Activated CD4-positive, alpha-beta T cell treated with anti-CD3 and anti-CD28 coated beads for 48 hours (primary cell): ENCODE measurements at places on chromosomes 3 and 15.

GRCh38 chr15:44788748-44789147, 52.4 kb downstream of the TRIM69 start:
- DNase-seq = peak; percentile 71

DNA sequence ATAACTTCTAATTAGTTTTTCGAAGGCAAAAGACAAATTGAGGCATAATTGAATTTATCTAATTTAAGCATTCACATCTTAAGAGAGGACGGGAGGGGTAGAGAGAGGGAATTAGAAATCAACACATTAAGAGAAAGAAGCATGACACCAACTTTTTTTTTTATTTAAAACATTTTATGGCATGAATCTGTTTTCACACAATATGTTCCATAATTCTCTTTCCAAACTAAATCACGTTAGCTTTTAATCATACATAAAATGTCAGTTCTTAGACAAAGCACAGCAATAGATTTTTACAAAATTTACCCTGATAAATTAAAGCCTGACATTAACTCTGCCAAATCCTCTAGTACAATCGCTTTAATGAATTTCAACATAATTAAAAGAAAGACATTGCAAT, 600.8 kb upstream of the ROBO1 start:
- no peak for DNase-seq

GRCh38 chr3:25775936-25776335, 7.3 kb downstream of the NGLY1 start:
- DNase-seq = no peak

DNA sequence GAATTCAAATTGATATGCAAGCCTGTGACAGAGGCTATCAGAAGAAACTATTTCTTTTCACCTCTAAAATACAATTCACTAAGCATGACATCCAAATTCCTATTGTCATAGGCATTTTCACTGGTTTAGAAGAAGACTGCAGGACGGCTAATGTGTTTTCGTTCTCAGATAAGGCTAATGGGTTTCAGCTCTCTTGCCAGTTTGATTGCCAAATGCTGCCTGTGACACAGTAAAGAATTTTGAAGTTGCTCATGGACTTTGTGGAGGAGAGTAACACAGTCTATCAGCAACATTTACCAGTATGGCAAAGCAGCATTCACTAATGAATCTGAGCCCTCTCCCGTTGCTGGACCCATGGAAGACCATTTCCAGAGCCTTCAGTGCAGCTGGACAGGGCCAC, 948.1 kb downstream of the FHIT start:
- no peak for DNase-seq

DNA sequence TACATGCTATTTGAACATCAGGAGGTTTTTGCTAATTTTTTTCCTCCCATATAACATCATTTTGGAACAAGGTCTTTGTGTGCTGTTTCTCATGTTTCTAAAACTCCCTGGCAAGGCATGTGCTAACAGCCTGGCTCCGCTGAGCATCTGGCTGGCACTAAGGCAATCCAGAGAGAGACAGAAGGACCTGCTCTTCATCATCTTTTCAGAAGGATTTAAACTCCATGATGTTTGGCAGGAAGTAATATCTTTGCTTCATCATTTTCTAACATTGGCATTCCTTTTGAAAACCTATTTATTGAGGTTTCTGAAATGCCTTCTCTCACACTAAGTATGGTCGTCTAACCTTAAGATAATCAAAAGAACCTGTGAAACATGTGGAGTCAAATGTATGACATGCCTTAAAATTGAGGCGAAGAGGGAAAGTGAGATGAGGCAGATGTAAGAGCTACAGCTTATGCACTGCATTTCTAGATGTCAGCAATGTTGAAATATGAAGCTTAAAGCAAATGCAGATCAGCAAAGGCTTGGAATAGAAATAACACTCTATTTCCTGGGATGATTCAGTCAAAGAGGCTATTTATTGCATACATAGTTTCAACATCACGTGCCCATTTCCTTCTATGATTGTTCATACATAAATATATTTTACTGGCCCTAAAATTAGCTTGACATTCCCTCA, 592.0 kb downstream of the ZNF385D start:
- DNase-seq = no peak

GRCh38 chr3:144763878-144764454, 792.3 kb downstream of the DIPK2A start:
- DNase-seq = no peak

DNA sequence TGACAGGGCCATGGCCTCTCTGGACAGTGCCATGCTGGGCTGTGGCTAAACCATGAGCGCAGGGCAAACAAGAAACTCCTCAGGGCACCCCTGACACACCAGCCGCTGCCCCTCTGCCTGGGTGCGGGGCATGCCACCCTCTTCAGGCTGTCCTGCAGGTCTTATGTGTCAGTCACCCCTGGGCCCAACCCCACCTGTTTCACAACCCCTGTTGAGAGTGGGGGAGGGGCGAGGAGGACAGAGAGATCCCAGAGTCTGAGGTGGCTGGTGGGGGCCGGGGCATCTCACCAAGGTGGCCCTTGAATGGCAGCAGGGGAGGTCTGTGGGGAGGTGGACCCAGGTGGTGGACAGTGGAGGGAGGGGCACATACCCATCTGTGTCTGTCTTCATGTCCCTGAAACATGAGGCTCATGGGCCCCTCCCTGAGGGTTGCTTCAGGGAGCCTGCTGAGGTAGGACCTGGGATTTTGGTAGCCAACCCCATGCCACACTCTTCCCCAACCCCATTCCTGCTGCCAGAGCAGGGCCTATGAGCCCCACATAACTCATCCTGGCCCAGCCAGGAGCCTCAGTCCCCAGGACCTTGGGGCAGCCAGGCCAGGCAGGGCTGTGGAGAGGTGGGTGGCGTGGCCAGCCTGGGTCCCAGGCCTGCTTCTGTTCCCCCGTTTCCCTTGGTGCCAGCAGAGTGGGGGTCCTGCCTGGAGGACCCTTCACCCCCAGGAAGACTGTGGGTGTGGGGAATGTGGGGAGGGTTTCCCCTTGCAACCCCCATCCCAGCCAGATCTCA, 1.7 kb upstream of the STAB1 start:
- DNase-seq = no peak

GRCh38 chr3:116569611-116570010, 124.3 kb upstream of the LSAMP start:
- no peak for DNase-seq

- no peak for DNase-seq
Observed at GRCh38 chr15:32119286-32119685, 89.0 kb downstream of the CHRNA7 start.

- no peak for DNase-seq
Observed at GRCh38 chr3:94172695-94173310, 109.9 kb downstream of the NSUN3 start.

DNA sequence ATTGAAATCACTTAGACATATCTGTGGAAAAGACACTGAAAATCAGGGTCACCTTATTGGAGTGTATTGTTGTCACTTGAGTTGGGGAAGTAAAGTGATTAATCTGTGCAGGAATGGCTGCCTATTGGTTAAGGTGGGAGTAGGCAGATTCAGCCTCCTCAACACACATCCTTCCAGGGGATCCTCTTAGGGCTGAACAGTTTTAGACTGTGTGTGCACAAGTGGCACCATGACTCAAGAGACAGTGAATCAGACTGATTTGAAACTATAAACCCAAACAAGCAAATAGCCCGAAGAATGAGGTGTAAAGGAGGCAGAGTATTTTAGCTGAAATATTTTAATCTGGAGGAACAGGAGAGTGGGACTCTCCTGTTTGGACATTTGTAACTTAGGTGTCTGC, 4.9 kb downstream of the ABHD17C start:
- DNase-seq = no peak

GRCh38 chr3:64078966-64079365, 55.7 kb upstream of the PSMD6 start:
- no peak for DNase-seq

DNA sequence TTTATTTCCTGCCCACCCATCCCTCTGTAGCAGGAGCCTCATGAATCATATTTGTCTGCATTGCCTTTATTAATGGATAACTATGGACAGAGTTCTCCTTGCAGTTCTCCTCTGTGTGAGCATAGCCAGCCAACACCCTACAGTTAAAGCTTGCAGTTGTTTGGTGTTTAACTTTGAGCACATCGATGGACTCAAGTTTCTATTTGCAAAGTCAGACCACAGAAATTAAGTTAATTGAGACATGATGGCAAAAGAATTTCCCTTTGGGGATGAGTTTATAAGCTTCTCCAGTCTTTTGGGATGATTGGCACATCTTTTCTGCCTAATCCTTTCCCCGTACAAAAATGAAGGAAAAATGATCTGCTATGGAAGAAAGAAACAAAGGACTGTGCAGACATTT, 398.9 kb upstream of the THBS1 start:
- DNase-seq = no peak

DNA sequence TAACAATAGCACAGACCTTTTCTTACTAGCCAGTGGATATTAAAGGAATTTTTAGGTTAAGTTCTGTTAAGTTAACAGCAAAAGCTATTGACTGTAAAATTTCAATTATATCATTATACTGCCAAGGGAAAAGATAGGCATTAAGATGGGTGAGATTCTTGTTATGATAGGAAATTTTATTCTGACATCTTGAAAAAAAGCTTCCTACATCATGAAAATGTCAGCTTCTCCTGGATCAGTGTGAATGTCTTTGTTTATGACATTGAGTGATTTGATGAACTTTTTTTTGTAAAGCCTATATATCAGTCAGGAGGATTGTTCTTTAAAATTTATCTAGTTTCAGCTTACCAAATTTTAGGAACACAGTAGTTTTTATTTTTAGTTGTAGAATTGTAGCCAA, 47.4 kb upstream of the SLITRK3 start:
- no peak for DNase-seq

GRCh38 chr3:191912616-191913204, 451.7 kb downstream of the PYDC2 start:
- DNase-seq = no peak

- DNase-seq = no peak
Observed at GRCh38 chr15:70060214-70060992, 37.3 kb downstream of the TLE3 start.

DNA sequence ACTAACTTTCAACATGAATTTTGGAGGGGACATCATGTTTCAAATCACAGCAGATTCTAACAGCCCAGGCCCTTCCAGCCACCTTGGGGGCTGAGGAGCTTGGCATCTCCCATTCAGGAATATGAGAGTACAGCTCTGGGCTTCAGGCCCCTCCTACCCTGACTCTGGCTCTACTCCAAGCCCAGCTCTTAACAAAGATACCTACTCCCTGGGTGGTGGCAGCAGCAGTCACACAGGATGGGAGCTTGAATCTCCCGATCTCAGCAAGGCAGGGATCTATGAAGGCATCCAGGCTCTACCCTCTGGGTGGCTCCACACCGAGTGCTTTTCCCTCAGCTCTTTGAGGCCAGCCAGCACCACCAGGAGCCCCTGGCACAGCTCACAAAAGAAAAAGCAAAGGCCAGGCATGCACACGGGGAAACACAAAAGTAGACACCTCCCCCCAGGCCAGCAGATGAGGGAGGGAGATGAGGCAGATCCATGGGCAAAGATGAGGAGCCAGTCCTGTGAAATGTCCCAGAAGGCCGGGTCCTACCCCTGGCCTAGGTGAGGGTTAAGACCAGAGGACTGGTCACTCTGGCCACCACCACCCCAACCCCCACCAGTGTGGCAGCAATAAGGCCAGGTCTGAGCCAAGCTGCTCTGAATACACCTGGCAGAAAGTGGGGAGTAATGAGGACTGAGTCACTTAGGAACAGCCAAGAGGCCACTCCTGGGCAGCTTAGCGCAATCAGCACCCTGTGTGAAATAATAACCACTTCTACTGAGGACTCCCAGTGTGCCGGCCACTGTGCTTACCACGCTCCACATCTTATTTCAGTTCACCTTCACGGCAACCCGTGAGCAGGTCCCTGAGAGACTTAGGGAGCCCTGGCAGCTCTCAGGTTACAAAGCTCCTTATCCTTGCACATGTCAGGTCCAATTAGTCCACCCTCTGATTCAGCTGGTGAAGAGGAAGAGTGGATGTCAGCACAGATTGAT, 24.3 kb downstream of the PLA2G4F start:
- DNase-seq = no peak

DNA sequence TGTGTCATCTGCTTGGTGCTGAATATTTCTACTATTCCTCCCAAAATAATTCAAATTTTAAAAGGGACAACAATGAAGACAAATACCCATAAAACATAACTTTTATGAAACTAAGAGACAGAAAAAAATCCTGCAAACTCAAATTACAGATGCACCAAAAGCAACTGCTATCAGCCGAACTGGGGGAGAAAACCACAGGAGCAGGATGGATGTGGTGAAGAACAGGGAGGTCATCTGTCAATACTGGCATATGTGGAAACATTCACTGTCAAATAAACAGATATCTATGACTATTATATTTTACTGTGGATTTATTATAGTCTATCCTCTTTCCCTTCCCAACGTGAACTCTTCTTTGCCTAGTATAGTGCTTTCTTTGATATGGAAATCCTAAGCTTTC, 53.3 kb upstream of the CPOX start:
- no peak for DNase-seq

- no peak for DNase-seq
Observed at GRCh38 chr3:1787094-1787493, 311.6 kb upstream of the CNTN4 start.

DNA sequence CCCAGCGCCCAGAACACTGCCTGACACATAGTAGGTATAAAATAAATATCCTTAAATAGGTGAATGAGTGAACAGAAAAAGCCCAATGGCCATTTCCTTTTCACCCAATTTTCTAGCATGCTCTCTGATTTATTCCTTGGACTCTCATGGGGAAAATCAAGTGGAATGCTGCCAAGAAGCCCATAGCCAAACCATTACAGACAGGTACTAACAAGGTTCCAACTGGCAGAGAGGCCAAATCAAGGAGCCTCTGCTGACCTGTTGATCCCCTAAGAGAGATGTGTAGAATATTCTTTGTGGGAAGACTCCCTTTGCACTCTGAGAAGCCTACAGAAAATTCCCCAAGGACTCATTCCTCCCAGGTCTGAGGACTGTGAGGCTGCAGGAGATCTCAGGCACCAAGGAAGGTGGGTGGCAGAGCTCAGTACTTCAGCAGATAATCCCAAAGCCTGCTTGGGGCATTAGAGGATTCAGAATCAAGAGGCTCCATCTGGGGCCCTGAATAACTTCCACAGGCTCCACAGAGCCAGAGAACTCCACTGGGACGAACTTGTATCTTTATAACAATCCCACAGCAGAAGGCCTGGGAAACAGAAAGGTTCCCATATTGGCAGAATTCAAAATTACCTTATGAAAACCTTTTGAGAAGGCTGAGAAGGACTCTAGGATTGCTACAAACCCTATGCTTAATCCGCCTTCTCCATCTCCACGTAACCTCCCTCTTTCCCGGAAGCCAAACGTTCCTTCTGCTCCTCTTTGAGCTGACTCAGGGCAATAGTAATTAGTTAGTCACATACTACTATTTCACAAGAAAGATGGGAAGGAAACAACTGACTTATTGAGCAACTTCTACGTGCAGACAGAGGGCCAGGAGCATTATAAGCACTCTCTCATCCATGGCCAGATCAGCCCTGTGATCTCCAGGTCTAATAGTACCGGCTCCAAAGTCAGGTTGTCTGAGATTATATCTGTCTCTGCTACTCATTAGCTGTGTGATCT, 34.5 kb downstream of the PRICKLE2 start:
- no peak for DNase-seq

GRCh38 chr3:107772016-107772415, 249.3 kb downstream of the BBX start:
- no peak for DNase-seq

- no peak for DNase-seq
Observed at GRCh38 chr3:41060106-41060505, 139.2 kb upstream of the CTNNB1 start.
